Aorta (tissue), 5 donors: ENCODE measurements at places on chromosomes 11 and 22.
A peak's percentile ranks its signal among the peaks of the same experiment; 100 is the strongest.

DNA sequence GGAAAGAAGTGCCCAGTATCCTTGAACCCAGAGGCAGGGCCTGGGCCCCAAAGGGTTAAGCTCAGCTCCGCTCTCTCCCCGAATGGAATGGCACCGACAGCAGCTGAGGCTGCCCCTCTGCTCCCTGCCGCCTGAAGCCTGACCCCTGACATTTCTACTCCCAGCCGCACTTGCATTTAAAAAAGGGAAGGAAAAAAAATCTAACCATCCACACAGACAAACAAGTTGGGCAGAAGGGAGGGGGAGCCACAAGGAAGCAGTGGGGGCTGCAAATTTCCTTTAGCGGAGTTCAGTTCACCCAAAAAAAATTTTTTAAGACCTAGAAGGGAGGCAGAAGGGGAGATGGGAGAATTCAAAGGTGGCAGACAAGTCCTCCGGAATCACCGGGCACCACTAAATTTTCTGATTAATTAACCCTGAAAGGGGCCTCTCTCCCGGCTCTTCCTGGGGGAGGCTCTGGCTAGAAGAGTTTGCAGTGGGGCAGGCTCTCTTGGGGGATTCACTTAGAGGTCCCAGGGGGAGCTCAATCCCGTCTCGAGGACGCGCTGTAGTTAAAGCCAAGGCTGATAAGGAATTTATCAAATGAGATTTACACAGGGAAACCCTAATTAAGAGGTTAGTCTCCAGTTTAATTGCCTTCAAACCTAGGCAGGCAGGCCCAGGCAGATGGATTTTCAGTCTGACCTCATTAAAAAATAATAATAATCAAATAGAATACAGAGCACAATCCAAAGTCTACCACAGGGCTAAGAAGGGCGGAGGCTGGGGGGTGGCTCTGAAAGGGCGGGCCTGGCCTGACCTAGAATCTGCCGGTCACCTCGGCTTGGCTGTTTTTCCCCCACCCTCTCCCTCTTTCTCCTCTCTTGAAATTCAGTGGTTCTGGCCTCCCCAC is 25.6 kb downstream of the MN1 start:
- no peak for DNase-seq

DNA sequence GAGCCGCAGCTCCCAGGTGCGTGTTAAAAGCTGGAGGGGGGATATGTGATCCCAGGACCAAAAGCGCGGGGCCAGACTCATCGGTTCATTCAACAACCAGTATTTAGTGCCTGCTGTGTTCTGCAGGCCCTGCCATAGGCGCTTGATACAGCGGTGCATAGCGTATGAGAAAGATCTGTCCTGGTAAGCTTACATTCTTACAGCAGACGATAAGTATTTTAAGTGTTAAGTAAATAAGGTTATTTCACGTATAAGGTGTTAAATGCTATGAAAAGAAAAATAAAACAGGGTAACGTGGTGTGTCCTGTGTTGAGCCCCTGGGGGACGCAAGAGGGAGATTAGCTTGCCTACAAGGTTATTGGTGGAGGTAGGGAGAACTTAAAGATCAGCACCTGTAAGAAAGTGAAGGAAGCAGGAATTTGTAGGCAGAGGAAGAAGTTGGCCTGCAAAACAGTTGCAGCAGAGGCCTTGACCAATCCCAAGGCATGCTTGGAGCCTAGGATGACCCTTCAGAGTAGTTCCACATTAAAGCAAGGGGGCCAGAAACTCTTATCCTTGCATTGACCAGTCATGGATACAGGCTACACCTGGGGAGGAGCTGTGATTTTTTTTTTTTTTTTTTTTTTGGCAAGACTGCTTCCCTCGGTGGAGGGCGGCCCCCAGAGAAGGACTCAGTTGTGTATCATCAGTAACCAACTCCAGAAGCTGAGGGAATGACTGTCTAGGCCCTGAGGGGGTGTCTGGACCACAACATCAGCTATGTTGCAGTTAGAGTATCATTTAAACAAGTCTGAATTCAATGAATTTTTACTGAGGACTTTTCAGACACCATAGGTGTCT is 487 bp upstream of the LIPT2 start:
- no peak for DNase-seq

GRCh38 chr22:32801537-32802236 is at the start of gene TIMP3:
TIMP3 (plus strand) TSS chr22:32801705; CDS start chr22:32802002, 297 bp downstream.
- peak; percentile 96 for DNase-seq

GRCh38 chr11:56698795-56699194 is at the start of gene OR9G1:
OR9G1 (plus strand) TSS chr11:56699095; CDS start chr11:56700388, 1,293 bp downstream.
- DNase-seq: no peak

GRCh38 chr22:17086788-17087497 is 2.1 kb downstream of the IL17RA start:
- no peak for DNase-seq

- DNase-seq: no peak
These were observed 61.7 kb downstream of the LARGE2 start for GRCh38 chr11:45984192-45984591.

DNA sequence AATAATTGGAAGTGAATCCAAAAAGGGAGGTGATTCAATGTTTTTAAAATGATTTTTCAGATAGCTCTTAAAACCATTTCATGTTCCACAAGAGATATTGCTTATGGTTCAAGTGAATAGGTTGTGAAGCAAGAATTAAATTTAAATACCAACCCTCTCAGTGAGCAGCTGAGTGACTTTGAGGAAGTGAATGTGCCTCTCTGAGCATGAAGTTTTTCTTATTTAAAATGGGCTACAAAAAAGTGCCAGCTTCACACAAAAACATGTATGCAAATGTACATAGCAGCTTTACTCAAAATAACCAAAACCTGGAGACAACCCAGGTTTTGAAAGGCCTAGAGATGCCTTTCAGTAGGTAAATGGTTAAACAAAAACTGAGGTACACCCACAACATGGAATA is 35.5 kb upstream of the GAB4 start:
- no peak for DNase-seq

GRCh38 chr11:74559934-74560309 is 32.5 kb upstream of the POLD3 start:
- DNase-seq: no peak

GRCh38 chr11:134338068-134338467 is 6.3 kb downstream of the GLB1L2 start:
- DNase-seq: no peak

GRCh38 chr11:103779054-103779453 is 257.4 kb upstream of the DDI1 start:
- no peak for DNase-seq

- no peak for DNase-seq
These were observed 75.6 kb upstream of the HEPHL1 start for GRCh38 chr11:93945596-93945995.

DNA sequence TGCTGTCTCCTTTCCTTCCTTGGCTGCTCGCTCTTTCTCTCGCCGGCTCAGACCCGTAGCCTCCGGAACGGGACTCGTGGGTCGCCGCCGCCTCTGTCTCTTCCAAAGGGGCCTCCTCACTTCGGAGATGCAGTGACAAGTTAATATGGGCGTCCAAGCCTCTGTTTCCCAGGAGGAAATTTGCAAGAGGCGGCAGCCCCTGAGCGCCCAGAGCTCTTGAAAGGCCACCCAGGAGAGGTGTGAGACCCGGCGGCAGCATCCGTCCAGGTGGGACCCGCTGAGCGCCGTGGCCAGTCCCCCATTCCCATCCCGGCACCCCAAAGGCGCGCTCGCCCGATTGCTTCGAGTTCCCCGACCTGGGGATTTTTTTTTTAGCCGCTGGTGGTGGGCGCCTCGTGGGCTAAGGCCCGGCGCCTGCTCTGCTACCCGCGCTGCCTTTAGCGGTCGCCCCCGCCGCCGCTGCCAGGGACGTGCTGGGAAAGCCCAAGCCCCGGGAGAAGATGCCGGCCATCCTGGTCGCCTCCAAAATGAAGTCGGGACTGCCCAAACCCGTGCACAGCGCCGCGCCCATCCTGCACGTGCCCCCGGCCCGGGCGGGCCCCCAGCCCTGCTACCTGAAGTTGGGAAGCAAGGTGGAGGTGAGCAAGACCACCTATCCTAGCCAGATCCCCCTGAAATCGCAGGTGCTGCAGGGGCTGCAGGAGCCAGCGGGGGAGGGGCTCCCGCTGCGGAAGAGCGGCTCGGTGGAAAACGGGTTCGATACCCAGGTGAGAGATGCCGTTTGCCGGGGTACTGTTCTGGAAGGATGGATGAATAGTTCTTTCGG is 772 bp downstream of the NAV2 start:
- DNase-seq: peak; percentile 79
